ENCODE measurements at places on chromosomes 7 and 10. TPM values are rescaled to one million over a fixed set of nuclear protein-coding genes. Genes with fewer than 3 reads are reported as not detected.
A peak's percentile ranks its signal among the peaks of the same experiment; 100 is the strongest.

Gene GJD4
- not detected for total RNA-seq

Gene C10orf53
- total RNA-seq = not detected

Gene ODAD2
- not detected for total RNA-seq

Gene PHKG1
- 31.3 TPM for total RNA-seq

Gene ZNF488
- not detected for total RNA-seq

Gene CYP2C19
- 0.11 TPM for total RNA-seq

Gene WDFY4
- total RNA-seq = 1.1 TPM

Gene OPALIN
- total RNA-seq = not detected

- DNase-seq = no peak
These were observed 3.7 kb upstream of the WASL start for GRCh38 chr7:123752534-123752933.

- no peak for DNase-seq
These were observed 731 bp upstream of the CRPPA start for GRCh38 chr7:16422103-16422435.

GRCh38 chr10:28841625-28842024 lies 164.3 kb downstream of the BAMBI start:
- DNase-seq = no peak

GRCh38 chr7:16926861-16927260 lies 45.1 kb upstream of the AGR3 start:
- DNase-seq = no peak

- DNase-seq = no peak
These were observed 91.5 kb downstream of the CUL1 start for GRCh38 chr7:148790131-148790726.

DNA sequence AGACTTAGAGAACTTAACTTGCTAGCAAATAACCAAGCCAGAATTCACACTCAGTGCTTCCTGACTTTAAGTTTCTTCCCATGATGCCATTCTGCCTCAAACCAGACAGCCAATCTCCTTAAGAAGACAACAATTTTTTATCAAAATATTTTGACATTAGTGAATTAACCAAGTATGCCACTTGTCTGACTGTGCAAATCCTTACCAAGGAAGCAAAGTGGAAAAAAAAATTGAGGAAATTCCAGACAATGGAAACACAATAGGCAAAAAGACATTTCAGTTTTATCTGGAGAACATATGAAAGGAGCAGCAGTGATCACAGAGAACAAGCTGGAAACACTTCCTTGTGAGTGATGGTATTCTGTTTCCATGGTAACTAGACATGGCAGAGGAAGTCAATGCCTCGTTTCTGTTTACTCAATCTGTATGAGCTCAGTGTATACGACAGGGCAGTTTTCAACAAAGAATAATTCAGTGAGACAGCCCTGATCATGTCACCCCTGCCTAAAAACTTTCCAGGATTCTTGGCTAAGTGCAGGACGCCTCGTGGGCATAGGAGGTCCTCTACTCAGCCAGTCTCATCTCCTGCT lies 114.2 kb downstream of the DYNC1I1 start:
- DNase-seq = no peak

GRCh38 chr10:123044391-123044790 lies 35.6 kb downstream of the ACADSB start:
- DNase-seq = no peak

GRCh38 chr7:99837649-99838361 lies 10.0 kb downstream of the CYP3A43 start:
- no peak for DNase-seq

- peak; percentile 58 for DNase-seq
These were observed 130.6 kb upstream of the BTBD16 start for GRCh38 chr10:122140461-122140902.

GRCh38 chr10:124003070-124003419 lies 90.4 kb downstream of the CHST15 start:
- DNase-seq = no peak

GRCh38 chr10:124329362-124329761 lies 89.4 kb downstream of the OAT start:
- no peak for DNase-seq

- no peak for DNase-seq
These were observed 8.0 kb downstream of the SUFU start for GRCh38 chr10:102511583-102512274.

GRCh38 chr10:60208676-60209269 lies 180.9 kb downstream of the ANK3 start:
- DNase-seq = no peak

DNA sequence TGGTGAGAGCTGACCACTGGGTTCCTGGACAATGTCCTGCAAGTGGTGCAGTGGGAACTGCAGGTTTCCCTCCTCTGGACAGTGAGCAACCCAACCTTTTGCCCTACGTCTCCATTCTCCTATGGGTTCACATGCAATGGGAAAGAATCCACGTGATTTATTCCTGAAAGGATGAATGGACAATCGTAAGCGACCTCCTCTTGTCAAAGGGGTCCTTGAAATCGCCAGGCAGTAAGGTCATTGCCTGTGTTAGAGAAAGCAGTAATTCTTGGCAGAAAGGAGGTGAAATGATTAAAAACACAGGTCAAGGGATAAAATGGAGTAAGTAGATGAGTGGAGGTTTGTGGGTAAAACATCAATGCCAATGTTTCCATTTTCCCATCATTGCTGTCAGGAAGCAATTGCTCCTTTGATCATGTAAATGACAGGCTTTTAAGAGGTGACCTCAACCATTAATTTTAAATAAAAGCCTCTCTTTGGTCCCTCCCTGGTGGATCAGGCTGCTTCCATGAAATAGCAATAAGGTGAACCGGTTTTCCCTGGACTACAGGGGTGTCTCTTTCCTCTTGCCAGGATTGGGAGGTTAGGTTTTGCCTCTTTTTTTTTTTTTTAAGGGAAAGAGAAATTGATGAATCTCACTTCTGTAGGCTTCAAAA lies 330.0 kb upstream of the PRKCQ start:
- no peak for DNase-seq
